Stimulated activated naive CD4-positive, alpha-beta T cell treated with Interleukin-2 at 50 U/mL for 16 hours (primary cell): ENCODE measurements at places on chromosomes 13 and 19.
A peak's percentile ranks its signal among the peaks of the same experiment; 100 is the strongest.

- peak; percentile 12 for DNase-seq
Observed at GRCh38 chr19:50492303-50493052, 15.8 kb upstream of the GARIN5A start.

DNA sequence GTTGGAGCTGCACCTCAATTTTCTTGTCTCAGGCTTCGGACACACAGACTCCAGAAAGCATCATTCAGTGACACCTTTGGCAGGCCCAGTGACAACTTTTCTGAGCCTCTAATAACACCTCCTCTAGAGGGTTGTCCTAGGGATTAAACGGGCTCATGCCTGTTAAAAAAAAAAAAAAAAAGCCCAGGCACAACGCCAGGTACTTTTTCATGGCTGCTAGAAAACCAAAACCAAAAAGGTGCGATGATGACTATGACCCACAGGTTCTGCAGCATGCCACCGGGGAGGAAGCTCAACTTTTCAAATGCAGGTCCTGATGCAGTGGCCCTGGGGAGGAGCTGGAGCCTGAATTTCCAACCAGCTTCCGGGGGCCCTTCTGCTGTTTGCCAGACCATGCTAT is 184.2 kb downstream of the ABCC4 start:
- DNase-seq: no peak

- DNase-seq: no peak
Observed at GRCh38 chr19:5953030-5953589, 24.8 kb downstream of the RANBP3 start.

DNA sequence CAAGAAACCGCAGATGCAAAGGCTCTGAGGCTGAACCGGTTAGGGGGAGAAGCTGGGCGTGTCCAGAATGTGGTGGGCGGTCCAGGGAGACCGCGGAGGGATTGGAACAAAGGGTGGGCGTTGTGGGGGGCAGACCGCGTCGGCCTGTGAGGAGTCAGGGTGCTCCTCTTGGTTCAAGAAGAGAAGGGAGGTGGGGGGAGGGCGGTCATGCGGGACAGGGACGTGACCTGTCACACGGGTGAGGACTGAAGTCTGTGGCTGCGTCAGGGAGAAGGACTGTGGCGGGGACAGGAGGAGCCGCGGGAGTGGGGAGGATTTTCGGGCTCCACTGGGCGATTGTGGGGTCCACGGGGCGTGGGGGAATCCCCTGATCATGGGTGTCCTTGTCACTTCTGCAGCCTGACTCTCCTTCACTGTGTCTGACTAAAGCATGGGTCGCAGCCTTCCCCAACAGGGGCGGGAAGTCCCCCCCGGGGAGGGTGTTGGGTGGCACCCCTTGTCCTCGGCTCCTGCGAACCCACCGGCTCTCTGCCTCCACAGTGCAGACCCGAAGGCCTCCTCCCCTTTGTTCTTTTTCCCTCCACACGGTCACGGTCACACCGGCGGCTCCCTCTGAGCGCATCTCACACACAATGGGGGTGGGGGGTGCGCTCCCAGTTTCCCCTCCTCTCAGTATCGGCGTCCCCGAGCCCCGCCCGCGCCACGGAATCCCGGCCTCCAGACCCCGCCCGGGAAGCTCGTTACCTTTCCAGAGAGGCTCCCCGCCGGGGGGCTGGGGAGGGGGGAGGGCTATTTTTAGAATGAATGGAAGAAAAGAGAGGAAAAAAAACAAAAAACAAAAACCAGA is 16.4 kb upstream of the KCNN1 start:
- DNase-seq: peak; percentile 35

- no peak for DNase-seq
Observed at GRCh38 chr13:67120872-67121531, 109.1 kb downstream of the PCDH9 start.

DNA sequence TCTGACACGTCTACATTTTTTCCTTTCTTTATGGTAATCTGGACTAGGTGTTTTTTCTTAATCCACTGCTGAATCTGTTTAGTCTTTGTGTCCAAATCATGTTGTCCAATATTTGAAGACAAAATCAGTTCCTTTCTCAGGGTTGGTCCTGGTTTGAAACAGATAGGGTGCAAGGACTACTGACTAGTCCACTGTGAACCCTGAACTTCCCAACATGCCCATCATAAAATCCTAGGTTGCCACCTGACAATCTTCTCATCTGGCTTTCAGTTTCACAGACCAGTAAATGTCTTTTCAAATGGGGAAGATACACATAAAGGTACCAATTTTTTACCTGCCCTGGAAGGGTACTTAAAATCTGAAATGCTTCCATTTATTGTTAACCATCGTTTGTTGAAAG is 12.7 kb downstream of the GTF3A start:
- DNase-seq: no peak

DNA sequence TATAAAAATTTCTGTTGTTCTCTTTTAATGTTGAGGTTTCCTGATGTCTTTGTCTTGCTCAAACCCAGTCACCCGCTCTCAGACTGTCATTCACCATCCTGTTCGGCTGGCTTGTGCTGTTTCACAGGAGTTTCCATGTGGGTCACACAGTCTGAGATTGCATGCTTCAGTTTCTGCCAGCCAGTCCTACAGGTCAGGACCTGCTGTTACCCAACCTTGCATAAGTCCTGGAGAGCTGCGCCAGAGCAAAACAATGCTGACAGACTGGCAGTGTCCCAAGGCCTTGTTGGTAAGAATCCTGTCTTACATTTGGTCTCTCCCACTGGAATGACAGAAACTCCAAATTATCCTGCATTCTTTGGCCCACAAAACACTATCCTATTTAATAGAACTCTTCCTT is 340.0 kb upstream of the SLITRK5 start:
- no peak for DNase-seq

DNA sequence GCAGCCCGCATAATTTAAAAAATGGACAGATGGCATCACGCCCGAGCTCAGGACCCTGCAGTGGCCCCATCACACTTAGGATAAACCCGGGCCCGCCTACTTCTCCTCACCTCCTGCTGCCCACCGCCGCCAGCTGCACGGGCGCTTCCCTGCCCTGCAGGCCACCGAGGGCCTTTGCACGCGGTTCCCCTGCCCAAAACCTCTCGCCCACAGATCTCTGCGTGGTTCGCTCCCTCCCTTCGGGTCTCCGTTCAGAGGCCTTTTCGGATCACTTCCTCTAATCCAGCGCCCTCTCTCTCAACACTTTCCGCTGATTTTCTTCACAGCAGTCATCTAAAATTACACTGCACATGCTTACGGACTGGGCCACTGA is 1.8 kb downstream of the SHISA7 start:
- no peak for DNase-seq

- no peak for DNase-seq
Observed at GRCh38 chr13:67776151-67776550, 546.0 kb upstream of the PCDH9 start.

GRCh38 chr19:44948763-44949374 is 3.0 kb downstream of the APOC2 start:
- DNase-seq: no peak

GRCh38 chr19:18794029-18794313 is 2.9 kb upstream of the COMP start:
- no peak for DNase-seq

- peak; percentile 97 for DNase-seq
Observed at GRCh38 chr19:12333162-12334159, at the start of gene ZNF563. Gene ZNF563, minus strand, starts transcription at chr19:12333633. Its CDS starts 151 bp downstream, at chr19:12333482.

- no peak for DNase-seq
Observed at GRCh38 chr19:6740589-6741343, 1.3 kb downstream of the TRIP10 start.

DNA sequence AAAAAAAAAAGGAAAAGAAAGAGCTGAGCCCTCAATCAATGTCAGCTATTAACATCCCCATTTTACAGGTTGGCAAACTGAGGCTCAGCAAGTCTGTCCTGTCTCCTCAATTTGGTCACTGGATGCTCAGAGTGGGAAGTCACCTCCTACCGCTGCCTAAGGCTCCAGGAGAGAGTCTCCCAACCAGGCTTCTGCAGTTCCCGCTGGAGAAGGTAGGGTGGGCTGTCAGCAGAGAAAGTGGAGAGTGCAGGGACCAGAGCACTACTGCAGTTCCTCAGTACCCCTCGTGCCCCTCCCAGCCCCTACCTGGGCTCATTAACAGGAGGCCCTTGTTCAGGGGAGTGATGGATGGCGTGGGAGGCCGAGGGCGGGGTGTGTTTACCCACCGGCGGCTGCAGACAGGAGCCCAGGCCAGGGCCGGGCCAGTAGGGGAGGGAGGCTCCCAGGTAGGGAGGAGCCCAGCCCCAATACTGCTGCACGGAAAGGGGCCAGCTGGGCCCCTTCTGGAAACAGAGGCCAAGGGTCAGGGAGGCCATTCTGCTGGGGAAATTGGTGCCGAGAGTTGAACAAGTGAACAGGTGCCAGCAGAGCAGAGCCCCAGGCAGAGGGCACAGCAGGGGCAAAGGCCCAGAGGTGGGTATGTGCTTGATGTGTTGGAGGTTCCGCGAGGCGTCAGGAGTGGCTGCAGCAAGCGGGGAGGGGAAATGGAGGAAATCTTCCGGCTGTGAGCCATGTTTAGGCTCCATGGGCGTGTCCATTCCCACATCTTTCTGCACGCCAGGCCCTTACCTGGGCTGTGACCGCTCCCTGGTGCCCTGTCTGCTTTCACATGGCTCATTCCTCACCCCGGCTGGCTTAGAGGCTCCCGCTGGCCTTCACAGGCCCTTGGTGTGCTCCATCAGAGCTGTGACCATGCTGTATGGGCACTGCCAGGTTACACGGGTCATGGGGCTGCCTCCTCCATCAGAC is 7.6 kb upstream of the COMP start:
- no peak for DNase-seq

- DNase-seq: no peak
Observed at GRCh38 chr13:104057861-104058260, 991.6 kb upstream of the SLC10A2 start.

DNA sequence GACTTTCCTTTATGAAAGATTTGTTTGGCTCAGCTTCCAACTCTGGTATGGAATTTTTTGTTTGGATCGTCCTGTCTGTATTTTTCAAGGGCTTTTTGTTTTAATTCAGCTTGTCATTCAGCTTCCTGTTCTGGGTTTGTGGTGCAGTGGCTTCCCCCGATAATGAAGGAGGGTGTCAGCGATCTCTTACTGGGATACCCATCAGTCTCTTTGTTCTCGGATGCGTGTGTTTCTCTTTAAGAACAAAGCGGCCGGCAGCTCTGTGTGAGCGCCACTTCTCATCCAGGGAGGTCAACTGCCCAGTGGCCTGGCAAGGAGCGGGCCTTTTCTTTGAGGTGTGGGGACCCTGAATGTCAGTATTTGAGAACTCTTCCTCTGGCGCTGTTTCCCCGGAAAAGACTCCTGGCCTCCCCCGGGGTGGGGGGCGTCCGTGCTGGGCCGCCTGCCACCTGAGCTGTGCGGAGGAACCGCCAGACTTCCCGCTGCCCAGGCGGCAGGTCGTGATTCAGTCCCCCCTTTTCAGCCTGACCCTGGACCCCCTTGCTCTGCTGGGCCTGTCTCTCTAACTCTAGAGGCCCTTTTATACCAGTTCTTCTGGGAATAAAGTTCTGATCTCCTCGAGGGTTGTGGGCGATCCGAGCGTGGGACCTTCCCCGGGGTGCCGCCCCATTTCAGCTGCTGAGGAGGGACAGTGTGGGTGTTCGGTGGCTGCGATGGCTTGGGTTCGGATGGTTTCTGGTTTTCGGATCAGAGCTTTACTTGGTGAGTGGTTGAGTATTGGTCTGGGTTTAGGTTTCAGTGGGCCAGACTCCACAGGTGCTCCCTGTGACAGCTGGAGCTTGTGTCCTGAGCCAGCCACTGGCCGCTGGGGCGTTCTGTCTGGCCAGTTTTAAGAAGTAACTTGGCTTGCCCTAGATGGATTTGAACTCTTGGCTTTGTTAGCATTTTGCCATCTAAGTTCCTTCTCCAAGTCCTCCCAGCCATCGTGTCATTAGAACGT is 3.4 kb downstream of the SF3A2 start:
- DNase-seq: no peak

DNA sequence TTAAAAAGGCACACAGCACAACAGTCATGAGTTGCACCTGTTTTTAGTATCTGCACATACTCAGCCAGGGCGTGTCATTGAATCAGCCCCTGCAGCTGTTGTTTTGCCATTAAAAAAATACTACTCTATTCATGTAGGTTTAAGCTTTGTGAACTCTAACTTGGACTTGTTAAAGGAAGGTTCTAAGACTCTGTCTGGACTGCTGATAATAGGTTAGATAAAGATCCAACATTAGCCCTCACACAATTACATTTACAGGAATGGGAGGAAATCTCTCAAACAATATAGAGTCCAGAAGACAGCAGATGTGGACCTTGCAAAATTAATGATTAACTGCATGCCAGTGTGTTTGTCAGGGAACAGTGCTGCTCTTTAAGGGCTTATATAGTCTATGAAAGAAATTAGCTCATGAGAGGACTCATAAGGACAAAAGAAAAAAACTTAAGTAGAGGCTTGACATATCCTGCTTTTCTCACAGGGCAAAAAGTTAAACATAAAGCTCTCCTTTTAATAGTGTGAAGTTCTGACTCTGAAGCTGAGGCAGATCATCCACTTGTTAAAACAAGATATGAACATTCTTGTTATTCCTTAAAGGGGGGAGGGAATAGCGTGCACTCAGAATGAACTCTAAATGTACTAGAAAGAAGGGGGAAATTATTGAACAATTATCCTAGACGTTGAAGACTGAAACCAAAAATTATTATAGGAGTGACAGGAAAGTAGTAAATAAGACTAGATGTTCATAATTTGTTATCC is 243.6 kb downstream of the NDFIP2 start:
- no peak for DNase-seq

GRCh38 chr19:30136611-30137195 is 194.7 kb downstream of the URI1 start:
- DNase-seq: no peak

DNA sequence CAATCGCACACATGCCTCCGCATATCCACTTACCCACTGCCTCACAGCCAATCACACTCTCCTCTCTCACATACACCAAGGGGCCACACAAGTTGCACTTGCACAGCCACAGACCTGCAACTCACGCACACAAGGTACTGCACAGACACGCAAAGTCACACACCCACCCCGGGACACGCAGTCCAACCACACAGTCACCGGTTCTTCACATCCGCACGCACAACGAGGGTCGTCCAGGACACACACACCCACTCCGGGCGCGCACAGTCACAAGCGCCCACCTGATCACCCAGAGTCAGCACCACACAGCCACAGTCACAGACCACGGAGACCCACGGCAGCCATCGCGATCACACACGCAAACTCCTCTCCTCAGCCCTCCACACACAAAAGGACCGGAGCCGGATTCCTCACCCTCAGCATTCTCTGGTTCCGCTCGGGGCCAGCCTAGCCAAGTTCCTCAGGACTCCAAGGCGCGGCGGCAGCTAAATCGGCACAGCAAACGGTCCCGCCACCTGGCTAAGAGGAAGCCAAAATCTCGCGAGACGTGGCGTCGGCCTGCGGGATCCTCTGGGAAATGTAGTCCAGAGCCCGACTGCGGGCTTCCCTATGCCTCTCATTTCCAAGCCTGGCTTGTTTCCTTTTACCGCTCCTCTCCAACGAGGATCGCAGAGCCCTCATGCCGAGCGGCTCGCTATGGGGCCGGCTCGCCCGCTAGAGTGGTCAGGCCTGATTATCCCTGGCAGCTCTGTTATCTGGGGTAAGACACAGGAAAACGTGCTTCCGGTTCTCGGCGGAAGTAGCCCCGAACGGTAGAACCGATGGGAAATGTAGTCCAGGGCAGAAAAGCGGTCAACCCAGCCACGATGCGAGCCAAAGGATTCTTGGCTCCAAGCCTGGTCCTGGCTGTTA is at the start of gene ZNF850:
Gene ZNF850 (minus strand): TSS at position 497 of the 912 bp plus-strand sequence. CDS start 10,201 bp downstream, outside the sequence.
- peak; percentile 91 for DNase-seq
